ENCODE measurements at places on chromosomes 11 and 22.

DNA sequence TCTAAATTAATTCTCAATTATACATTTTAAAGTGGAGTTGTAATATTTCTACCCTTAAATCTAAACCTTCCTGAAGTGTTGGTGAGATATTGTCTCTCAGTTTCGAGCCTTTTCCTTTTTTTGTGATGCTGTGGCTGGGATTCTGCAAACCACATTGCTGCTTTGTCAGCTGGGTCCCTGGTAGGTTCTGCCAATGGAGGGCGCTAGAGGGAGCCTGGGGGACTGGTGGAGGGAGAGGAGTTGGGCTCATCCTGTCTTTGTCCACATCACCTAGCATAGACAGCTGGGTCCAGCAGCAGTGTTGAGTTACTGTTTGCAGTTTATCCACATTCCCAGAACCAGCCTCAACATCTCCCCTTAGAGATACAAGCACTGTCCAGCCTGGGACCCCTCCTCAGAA, 41.0 kb downstream of the TRAF6 start:
- DNase-seq, result no peak

- no peak for DNase-seq
These were observed 6.5 kb downstream of the MYBPC3 start for GRCh38 chr11:47345890-47346563.

DNA sequence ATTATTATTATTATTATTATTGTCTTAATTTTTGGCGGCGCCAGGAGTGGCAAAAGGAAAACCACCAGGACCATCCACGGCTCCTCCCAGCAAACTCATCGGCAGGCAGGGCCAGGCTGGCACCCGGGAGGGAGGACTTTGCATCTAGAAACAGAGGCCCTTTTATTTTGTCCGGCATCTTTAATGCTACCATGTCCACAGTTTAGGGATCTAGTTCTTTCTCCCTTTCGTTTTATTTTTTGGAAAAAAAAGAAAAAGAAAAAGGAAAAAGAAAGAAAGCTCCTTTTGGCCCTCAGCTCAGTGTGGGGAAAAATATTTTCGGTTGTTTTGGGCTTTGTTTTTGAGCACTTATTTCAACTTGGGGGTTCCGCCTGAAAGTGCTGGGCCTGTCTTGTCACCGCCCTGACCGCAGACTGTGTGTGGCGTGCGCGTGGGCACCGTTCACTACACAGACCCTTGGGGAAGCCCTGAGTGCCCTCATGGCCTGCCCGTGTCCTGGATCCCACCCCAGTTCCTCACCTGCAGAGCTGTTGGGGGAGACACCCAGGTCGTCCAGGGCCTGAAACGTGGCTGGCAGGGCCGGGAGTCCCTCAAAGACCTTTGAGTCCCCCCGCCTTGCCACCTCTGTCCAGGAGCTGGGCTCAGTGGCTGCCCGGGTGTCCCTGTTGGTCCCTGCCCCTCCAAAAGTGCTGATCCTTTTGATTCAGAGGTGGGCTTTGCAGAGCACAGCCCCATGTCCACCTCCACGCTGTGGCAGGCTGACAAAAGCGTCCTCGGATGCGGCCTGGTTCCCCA, 69.1 kb upstream of the PPARA start:
- no peak for DNase-seq

DNA sequence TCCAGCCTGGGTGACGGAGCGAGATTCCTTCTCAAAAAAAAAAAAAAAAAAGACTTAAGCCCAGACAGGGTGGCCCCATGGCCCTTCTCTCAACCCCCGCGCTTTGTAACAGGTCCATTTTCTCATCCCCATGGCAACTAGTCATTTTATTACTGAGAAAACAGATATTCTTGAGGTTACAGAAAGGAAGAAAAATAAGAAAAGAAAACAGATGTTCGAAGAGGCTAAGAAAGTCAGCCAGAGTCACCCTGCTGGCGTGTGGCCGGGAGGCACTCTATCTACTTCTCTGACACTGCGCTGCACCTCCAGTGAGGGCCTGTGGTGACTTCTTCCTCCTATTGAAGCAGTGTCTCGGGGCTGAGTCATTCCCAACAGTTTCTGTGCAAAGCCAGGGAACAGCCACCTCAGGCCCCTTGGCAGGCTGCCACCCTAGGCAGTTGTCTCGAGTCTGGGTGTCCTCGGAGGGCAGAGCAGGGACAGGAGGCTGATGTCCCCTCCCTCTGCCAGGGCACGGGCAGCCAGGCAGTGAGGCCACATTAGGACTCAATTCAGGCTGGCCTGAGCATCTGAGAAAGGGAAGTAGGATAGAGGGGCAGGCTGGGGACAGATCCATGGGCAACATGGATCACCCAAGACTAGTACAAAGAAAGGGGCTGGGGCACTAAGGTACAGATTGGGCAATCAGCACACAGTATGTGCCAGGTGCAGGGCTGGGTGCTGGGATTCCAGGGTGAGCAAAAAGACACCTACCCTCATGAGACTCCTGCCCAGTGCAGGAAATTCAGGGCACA, 16.4 kb upstream of the SYVN1 start:
- no peak for DNase-seq
